ENCODE measurements at places on chromosomes 5 and 9.

- no peak for DNase-seq
Measured at GRCh38 chr5:35294976-35295375, 64.7 kb upstream of the PRLR start.

- no peak for DNase-seq
Measured at GRCh38 chr5:66440202-66440680, 156.0 kb upstream of the MAST4 start.

GRCh38 chr9:136697821-136698526 lies 10.7 kb upstream of the AGPAT2 start:
- DNase-seq = no peak

DNA sequence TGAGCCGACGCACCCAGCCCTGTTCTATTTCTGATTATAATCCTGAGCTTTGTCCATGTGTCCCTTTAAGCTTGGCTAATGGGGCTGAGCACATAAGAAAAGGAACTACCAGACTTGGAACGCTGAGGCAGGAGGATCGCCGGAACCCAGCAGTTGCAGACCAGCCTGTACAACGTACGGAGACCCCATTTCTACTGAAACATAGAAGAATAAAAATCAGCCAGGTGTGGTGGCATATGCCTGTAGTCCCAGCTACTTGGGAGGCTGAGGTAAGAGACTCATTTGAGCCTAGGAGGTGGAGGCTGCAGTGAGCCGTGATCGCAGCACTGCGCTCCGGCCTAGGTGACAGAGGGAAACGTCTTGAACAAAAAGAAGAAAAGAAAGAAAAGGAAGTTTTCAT lies 22.3 kb downstream of the TRIM7 start:
- no peak for DNase-seq

DNA sequence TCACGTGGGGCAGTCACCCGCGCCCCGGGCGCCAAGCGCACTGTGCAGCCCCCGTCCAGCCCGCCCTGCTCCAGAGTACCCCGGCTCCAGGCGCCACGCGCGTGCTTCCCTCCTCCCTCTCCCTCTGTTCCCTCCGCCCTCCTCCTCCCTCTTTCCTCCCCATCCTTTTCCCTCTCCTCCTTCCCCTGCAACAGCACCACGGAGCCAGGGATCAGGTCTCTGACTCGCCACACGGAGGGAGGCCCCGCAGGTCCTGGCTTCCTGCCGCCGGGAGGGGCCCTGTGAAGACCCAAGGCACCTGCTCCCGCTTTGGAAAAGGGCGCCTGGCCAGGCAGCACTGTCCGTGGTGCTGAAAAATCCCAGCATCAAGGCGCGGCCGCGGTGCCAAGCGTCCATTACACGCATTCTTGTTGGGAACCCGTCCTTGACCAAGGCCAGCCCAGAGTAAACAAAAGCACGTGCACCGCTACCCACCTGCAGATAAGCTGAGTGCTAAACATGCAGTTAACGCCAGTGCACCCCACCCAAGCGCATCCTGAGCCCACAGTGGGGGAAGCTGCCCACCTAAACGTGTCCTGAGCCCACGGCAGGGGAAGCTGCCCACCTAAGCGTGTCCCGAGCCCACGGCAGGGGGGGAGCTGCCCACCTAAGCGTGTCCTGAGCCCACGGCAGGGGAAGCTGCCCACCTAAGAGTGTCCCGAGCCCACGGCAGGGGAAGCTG lies 21.7 kb downstream of the SLC6A18 start:
- peak; percentile 76 for DNase-seq

GRCh38 chr5:75948438-75948837 lies 134.7 kb upstream of the SV2C start:
- DNase-seq = no peak

DNA sequence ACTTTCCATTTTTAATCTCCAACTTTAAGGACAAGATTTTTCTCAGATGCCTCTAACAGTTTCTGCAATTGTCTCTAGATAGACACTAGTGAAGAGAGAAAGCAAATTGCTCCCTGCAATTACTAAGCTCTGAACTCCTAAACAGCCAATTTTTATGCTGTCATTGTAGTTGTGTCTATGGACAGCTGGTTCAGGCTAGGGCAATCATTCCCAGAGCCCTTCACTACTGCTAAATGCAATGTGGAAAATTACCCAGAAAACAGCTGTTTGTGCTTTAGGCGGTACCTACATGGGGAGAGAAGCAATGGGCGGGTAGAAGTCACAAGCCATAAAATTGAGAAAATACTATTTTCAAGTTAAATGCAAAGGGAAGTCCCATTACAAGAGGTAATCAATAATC lies 211.6 kb downstream of the SPOCK1 start:
- DNase-seq = no peak

GRCh38 chr9:77944556-77945243 lies 86.9 kb downstream of the GNAQ start:
- DNase-seq = peak; percentile 49

DNA sequence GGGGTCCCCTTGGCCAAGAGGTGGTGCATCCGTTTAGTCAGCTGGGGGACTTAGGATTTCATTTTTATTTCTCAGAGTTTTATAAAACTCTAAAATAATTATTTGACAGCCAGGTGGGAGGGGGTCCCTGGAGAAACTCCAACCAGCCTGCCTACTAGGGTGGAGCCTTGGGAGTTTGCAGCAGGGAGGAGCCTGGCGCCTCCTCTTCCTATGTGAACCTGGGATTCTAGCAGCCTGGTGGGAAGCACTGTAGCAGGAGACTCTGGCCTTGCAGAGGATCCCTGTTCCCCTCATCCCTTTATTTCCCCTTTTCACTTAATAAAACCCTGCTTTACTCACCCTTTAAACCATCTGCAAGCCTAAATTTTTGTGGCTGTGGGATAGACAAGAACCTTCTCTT lies 50.8 kb downstream of the FXN start:
- DNase-seq = no peak

GRCh38 chr9:130183133-130183762 lies 11.0 kb downstream of the NCS1 start:
- no peak for DNase-seq

- no peak for DNase-seq
Measured at GRCh38 chr9:101087426-101087825, 58.9 kb downstream of the PLPPR1 start.

- DNase-seq = no peak
Measured at GRCh38 chr5:139282197-139282557, 11.4 kb upstream of the MATR3 start.

GRCh38 chr5:178642351-178642909 lies 15.6 kb upstream of the CLK4 start:
- no peak for DNase-seq

DNA sequence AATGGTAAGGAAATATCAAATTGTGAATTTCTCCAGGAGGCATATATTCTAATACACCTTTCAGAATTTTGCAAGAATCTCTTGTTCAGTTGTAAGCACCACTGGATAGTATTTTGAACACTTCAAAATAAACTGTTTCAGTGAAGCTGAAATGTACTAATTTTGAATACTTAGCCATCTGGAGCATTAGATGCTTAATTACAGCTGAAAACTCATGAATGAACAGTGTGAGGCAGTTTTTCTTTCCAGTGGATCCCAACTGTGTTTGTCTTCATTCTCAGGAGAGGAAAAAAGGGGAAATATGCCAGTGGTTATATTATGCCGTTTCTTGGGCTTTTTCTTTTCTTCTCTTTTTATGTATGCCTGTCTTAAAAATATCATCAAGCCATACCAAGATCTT lies 306.0 kb upstream of the SEMA6A start:
- DNase-seq = no peak

DNA sequence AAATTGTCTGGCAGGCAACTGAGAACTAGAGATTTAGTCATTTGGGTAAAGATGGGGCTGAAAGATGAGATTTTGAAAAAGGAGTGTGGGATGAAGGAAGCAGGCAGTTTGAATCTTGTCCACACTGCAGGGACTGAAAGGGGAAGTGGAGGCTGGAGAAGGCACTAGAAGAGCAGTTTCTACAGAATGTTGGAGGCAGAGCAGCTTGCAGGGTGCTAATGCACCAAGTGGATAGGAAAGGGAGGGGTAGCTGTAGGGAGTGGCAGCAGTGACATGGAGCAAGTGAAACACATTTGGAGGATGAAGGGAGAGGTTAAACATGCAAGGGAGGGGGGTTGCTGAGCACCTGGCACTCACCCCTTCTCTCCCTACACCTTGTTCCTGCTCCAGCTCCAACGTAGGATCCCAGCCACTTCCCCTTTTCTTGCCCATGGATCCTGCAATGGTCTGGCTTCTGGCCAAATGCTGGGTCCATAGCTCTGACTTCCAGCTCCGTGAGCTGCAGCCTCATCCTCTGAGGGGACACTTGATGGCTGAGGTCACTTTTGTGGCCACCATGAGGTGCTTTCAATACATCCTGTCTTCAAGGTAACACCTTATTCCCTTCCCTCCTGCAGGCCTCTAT lies 30.0 kb upstream of the FGD3 start:
- no peak for DNase-seq

- DNase-seq = no peak
Measured at GRCh38 chr5:172901012-172901780, 58.0 kb upstream of the RPL26L1 start.

- no peak for DNase-seq
Measured at GRCh38 chr5:145483212-145483611, 351.9 kb downstream of the PRELID2 start.

DNA sequence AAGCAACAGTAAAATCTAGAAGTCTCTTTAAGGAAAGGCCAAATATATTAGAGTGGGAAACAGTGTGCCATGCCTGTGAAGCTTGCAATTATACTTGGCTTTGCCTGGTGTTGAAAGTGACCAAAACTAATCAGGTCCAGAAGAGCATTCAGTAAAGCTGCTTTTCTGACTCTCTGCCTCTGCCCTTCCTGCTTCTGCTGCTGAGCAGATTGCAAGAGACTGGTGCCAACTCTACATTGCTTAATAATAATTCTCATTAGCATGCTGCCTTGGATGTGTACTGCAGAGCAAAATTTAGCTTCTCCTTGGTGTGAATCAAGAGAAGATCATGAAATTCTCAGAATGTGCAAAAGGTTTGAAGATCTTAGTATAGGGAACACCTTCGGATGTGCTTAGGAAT lies 120.4 kb upstream of the RFX3 start:
- DNase-seq = no peak

DNA sequence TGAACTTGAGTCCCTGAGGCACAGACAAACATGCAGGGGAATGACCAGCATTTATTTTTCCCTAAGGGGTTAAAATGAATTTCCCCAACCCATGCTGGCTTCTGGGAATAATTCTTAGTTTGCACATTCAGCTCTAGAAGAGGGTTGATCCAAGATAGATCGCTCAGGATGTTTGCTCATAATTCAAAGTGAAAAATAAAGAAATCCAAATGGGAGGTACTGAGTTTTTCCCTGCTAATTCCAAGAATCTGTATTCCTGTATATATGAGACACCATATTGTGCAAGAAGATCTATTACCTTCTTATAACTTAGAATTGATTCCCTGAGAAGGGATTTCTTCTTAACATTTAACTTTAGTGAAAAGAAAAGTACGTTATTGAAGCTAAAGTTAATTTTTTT lies 96.2 kb downstream of the VCAN start:
- DNase-seq = no peak

DNA sequence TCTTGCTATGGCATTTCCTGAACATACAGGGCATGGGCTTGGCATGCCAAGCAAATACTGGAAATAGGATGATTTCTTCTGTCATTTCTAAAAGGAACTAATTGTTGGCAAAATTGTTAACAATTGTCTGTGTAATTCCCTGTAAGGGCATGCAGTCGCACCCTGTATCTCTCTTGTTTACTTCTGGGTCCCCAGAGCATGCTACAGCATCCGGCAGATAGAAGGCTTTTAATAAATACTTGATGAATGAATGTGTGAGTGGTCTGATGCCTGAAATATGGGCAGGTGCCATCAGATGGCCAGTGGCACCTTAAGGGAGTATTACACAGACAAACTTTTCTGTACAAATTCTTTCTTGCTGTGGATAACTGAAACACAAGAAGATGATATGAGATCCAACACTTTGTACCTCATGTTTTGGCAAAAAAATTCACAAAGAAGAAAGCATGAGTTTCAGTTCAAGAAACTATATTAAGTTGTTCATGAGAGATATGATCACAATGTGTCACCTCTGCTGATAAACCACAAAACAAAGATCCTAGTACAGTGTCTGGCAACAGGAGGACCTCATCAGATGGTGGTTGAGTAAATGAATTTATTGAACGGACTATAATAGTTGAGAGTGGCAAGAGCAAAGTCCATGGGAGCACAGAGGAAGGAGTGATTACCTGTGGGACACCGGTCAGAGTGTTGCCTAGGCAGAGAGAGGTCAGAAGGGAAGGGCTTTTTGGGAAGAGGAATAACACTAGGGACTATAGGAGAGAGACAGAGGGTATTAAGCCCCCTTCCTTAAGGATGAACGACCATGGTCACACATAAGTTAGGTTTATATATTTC lies 194.2 kb downstream of the ATP10B start:
- no peak for DNase-seq

DNA sequence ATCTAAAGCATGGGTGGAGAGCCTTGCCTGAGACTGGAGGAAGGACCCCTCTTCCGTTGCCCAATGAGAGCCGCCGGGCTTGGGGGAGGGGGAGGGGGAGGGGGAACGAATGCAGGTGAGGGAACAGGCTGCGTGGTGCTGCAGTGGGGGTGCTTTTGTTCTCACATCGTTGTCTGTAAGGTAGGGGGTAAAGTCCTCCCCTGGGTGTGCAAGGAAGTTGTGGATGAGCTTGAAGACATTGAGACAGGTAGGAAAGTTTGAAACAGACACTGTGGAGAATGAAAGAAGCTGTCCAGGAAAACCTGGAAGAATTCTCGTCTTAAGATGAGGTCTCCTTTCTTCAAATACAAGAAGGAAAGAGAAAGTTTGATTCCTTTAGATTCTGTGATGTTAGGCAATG lies 94.1 kb upstream of the LIFR start:
- no peak for DNase-seq

GRCh38 chr9:100084128-100084453 lies 14.7 kb downstream of the ERP44 start:
- DNase-seq = no peak

DNA sequence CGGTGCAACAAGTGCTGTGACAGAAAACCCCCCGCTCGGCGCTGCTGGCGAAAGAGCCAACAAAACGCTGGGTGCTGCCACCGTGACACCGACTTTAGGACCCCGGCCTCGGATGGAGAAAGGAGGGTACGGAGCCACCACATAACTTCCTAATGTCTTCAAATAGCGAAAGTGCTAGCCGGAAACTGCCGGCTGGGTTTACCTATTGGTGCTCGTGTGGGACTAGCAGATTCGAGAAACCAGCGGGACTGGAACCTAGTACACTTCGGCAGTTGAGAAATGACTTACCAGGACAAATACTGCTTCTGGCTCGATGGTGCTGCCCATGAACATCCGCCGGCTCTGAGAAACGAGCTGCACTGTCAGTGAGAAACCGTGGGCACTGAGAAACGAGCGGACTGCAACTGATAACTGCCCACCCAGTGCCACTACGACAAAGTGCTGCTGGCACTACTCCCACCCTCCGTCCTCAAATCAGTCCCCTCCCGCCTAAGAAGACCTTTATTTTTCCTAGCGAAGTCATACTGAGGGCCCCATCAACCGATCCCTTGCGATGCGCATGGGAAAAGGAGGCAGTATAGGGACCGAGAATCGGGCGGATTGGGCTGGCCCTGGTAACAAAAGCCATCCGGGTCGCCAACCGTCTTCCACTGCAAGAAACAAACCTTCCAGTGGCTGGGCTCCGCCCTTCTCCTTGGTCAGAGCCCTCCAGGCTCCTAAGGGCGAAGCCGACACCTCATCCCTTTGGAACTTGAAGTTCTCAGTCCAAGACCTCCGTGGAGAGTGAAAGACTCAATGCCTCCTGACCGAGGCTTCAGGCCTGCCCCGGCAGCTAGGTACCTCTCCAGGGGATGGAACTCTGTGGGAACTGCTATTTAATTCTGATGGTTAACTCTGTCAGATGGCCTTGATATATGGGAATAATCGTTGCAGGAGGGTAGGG lies 27.0 kb upstream of the ANXA2R start:
- DNase-seq = peak; percentile 82

All from endothelial cell (in vitro differentiated cells).